Activated CD4-positive, alpha-beta T cell treated with anti-CD3 and anti-CD28 coated beads for 36 hours (primary cell): ENCODE measurements at places on chromosomes 2 and 18. TPM values are rescaled to one million over a fixed set of nuclear protein-coding genes. Genes with fewer than 3 reads are reported as not detected.

Gene CEBPZOS
- total RNA-seq = 46.6 TPM

Gene MPP4
- total RNA-seq = not detected

Gene HOXD11
- total RNA-seq = not detected

Gene CCL20
- 16.2 TPM for total RNA-seq

Gene SERPINB12
- total RNA-seq = not detected

Gene ESPNL
- 0.21 TPM for total RNA-seq

Gene TSGA10
- total RNA-seq = 6.4 TPM

- no peaks in the 10 kb centered on the region for H3K27me3 ChIP-seq
- no peak overlapping the region for H3K27ac ChIP-seq
- no peak overlapping the region for H3K4me3 ChIP-seq
- DNase-seq = peak; percentile 53
- peaks cover 7% of the 10 kb centered on the region for H3K4me1 ChIP-seq
Measured at GRCh38 chr2:135913727-135914365, 37.6 kb upstream of the MCM6 start.

DNA sequence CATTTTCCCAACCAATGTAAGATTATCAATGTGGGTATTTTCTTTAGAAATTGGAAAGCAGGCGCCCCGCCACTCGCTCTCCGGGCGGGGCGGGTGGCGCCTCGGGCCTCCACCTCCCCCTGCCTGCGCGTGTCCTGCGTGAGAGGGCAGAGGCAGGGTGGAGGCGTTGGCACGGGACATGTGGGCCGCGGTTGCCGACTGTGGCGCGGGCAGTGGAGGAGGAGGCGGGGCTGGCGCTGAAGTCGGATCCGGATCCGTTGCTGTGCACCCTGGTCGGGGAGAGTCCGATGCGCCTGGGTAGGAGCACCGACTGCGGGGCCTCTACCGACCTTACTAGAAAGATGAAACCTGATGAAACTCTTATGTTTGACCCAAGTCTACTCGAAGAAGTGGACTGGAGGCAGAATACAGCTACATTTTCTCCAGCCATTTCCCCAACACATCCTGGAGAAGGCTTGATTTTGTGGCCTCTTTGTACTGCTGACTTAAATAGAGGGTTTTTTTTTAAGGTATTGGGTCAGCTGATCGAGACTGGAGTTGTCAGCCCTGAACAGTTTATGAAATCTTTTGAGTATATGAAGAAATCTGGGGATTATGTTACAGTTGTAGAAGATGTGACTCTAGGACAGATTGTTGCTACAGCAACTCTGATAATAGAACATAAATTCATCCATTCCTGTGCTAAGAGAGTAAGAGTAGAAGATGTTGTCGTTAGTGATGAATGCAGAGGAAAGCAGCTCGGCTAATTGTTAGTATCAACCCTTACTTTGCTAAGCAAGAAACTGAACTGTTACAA lies 37.9 kb downstream of the PMS1 start:
- no peak overlapping the region for H3K27ac ChIP-seq
- H3K27me3 ChIP-seq = no peaks in the 10 kb centered on the region
- no peak overlapping the region for H3K4me3 ChIP-seq
- DNase-seq = no peak
- peaks cover 42% of the 10 kb centered on the region for H3K36me3 ChIP-seq

GRCh38 chr2:234165421-234165820 lies 114.9 kb downstream of the SPP2 start:
- no peaks in the 10 kb centered on the region for H3K27me3 ChIP-seq
- no peak overlapping the region for H3K4me3 ChIP-seq
- no peak for DNase-seq
- no peaks in the 10 kb centered on the region for H3K36me3 ChIP-seq
- peaks cover 21% of the 10 kb centered on the region for H3K4me1 ChIP-seq
- no peak overlapping the region for H3K27ac ChIP-seq

- H3K27ac ChIP-seq = no peak overlapping the region
- no peaks in the 10 kb centered on the region for H3K4me1 ChIP-seq
- DNase-seq = no peak
- no peak overlapping the region for H3K4me3 ChIP-seq
- no peaks in the 10 kb centered on the region for H3K36me3 ChIP-seq
- no peaks in the 10 kb centered on the region for H3K27me3 ChIP-seq
Measured at GRCh38 chr2:4718777-4719176, 973.4 kb upstream of the SOX11 start.

- H3K4me3 ChIP-seq = no peak within 1 kb of the TSS
- H3K36me3 ChIP-seq = no peaks in the 10 kb centered on the region
- H3K4me1 ChIP-seq = peaks cover 8% of the 10 kb centered on the region
- H3K27ac ChIP-seq = no peak within 1 kb of the TSS
- H3K27me3 ChIP-seq = peaks cover 46% of the 10 kb centered on the region
Measured at GRCh38 chr18:59697236-59697932, at the start of gene CCBE1. CCBE1 (minus strand) TSS chr18:59697423.

DNA sequence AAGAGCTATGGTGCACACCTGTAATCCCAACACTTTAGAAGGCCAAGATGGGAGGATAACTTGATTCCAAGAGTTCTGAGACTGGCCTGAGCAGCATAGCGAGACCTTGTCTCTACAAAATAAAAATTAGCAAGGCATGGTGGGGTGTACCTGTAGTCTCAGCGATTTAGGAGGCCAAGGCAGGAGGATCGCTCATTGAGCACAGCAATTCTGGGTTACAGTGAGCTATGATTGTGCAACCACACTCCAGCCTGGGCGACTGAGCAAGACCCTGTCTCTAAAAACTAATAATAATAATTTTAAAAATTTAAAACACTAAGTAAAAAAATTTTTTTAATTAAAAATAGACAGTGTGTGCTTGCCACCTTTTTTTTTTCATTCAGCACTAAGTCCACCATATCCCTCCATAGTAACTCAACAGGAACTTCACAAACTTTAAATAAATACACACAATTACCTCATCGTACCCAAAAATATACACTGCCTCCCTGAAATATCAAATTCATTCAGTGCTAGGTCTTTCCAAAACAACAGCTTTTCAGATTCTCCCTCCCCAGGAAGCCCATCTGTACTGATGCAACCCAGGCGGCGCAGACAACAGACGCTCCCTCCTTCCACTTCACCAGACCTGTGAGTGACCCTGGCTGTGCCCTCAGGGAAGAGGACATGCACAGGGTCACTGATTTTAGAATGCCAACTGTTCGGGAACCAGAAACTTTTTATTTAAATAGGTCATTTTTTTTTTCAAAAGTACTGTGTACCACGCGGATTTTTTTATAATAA lies 29.6 kb downstream of the FAM168B start:
- peaks cover 33% of the 10 kb centered on the region for H3K36me3 ChIP-seq
- no peak overlapping the region for H3K27ac ChIP-seq
- no peak for DNase-seq
- H3K4me3 ChIP-seq = no peak overlapping the region
- no peaks in the 10 kb centered on the region for H3K27me3 ChIP-seq

GRCh38 chr2:219178377-219179175 lies 501 bp downstream of the RETREG2 start:
- H3K4me1 ChIP-seq = peaks cover 56% of the 10 kb centered on the region
- peak overlapping the region; percentile 80 for H3K27ac ChIP-seq
- peaks cover 42% of the 10 kb centered on the region for H3K36me3 ChIP-seq

DNA sequence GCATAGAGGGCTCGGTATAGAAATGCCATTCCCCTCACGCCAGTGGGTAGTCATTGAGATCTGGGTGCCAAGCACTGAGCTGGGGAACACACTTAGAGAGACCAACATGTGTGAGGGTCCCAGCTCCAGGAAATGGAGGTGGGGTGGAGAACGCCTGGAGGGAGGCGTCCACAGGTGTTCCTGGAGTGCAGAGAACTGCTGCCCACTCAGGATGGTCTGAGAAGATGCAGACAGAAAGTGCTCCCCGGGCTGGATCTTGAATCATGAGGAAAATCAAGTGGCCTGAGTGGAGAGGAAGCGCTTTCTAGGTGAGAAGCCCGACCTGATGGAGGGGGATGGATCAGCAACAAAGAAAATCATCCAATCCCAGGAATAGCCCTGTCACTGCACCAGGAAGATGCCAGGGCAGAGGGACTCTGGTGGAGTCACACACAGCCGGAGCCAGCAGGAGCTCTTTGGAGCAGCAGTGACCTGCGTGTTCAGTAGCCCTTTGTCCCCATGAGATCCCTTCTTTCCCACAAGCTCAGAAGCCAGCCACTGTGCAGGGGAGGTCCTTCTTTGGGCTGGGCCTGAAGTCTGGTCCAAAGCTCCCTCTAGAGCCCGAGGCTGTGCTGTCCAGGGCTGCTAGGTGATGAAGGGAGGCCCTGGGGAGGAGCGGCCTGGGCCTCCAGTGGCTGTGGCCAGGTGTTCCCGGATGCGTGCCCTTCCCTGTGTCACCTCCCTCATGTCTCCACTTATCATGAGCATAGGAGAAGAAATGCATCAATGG lies 112.3 kb downstream of the RNF144A start:
- DNase-seq = no peak
- H3K27me3 ChIP-seq = no peaks in the 10 kb centered on the region
- peaks cover 39% of the 10 kb centered on the region for H3K36me3 ChIP-seq
- H3K4me1 ChIP-seq = peaks cover 11% of the 10 kb centered on the region
- no peak overlapping the region for H3K27ac ChIP-seq
- no peak overlapping the region for H3K4me3 ChIP-seq

DNA sequence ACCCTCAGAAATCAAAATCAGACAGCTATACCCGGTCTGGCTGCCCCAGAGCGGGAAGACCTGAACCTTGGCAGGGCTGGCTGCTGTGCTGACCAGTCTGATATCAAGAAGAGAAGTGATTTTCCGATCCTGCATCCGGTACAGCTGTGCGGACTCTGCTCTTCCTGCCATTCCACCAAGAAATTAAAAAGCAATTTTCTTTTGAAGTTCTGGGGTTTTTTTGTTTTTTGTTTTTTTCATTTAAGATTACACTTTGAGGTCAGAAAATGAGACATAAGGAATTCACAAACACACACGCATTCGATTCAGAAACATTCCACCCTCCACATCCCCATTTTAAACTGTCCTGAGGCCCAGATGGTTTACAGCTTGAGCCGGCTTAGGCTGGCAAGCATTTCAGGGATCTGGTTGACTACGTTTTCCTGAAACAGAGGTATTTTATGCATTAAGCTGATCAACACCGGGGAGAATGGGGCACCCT lies 156.5 kb downstream of the COL6A3 start:
- peaks cover 9% of the 10 kb centered on the region for H3K27me3 ChIP-seq
- H3K4me1 ChIP-seq = peaks cover 4% of the 10 kb centered on the region
- no peak overlapping the region for H3K4me3 ChIP-seq
- DNase-seq = no peak
- no peaks in the 10 kb centered on the region for H3K36me3 ChIP-seq
